Fibroblast of gingiva (primary cell): ENCODE measurements at places on chromosomes 2 and 18.
A peak's percentile ranks its signal among the peaks of the same experiment; 100 is the strongest.

DNA sequence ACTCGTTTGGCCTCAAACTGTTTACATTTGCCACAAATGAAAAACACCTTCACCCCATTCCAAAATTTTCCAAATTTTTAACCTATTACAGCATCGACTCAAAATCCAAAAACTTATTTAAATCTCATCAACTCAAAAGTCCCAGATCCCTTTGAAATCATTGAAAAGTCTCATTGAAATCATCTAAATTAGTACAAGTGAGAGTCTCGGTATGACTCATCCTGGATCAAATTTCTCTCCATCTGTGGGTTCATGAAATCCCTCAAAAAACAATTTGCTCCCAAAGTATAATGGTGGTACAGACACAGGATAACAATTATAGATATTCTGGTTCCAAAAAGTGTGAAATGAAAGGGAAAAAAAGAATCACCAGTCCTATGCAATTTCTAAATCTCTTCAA, 65.1 kb downstream of the LRP1B start:
- DNase-seq: no peak

DNA sequence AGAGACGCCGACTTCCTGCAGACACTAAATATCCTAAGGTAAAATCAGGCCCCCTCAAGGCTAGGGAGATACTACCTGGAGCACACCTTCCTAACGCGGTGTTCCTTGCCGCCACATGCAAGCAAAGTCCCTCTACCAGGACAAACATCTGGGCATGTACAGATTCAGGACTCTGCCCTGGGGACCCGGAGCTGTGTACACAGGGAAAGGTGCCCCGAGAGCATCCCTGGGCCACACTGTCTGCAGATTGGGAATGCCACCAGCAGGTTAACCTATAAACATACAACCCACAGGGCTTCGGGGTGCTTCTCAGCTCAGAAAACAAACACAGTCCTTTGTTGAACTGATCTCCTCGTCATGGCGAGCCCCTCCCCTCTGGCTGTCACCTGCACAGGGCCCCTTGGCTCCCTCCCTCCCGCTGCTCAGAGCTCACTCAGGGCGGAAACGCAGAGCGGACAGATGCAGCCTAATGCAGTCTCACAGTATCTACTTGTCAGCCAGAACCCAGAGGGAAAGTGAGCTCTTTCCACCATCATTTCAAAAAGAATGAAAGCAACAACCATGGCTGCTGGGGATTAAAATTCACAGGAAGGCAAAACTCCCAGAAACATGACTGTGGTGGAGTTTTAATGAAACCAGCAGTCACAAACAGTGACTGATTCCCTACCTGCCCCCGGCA, 218.8 kb downstream of the HDAC4 start:
- no peak for DNase-seq

- no peak for DNase-seq
These were observed 226.0 kb upstream of the CTAGE1 start for GRCh38 chr18:22643731-22644130.

GRCh38 chr2:239824046-239824694, 201.0 kb downstream of the NDUFA10 start:
- DNase-seq: no peak

DNA sequence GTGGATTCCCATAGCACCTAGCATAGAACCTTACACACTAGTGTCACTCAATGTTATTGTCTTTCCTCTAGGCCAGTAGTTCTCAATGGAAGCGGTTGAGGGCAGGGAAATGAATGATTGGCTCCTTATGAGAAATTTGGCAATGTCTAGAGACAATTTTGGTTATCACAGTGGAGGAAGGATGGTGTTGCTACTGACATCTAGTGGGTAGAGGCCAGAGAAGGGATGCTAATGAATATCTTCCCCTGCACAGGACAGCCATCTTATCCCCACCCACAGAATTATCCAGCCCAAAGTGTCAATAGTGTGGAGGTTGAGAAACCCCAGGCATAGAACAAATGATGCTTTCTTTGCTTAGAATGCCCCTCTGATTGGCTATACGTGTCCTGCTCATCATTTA, 15.8 kb downstream of the C18orf63 start:
- peak; percentile 68 for DNase-seq

DNA sequence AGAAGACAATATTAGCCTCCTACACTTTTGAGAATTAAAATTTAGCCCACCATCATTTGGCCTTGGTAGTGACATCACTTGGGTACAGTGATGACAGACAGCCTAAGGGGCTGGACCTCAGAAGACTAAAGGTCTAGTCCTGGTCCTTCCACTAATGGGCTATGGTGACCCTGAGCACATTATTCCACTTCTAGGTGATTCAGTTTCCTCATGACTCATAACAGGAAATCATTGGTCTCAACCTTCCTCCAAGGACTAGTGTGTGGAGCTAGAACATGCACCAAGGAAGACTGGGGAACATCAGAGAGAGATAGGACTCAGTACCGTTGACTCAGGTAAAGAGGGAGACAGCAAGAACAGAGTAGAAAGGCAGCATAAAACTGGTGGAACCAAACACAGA, 64.0 kb downstream of the TFCP2L1 start:
- DNase-seq: no peak

GRCh38 chr2:236170590-236171165, 2.5 kb upstream of the GBX2 start:
- DNase-seq: no peak

DNA sequence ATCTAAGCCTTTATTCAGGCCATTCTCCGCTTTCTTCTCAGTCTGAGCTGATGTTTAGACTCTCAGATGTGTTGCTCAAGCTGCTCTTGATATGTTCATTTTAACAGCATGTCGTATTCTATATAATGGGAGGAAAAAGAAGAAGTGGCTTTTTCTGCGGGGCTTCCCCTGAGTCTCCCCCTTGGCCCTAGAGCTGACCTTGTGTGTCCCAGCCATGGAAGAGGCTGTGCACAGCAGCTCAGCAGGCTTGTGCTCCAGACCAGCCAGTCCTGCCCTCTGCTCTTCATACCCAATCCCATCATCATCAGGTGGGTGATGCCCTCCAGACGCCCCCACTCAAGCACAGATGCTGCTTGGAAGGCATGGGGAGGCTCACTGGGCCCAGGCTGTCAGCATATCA, 155.1 kb upstream of the CELF4 start:
- no peak for DNase-seq

DNA sequence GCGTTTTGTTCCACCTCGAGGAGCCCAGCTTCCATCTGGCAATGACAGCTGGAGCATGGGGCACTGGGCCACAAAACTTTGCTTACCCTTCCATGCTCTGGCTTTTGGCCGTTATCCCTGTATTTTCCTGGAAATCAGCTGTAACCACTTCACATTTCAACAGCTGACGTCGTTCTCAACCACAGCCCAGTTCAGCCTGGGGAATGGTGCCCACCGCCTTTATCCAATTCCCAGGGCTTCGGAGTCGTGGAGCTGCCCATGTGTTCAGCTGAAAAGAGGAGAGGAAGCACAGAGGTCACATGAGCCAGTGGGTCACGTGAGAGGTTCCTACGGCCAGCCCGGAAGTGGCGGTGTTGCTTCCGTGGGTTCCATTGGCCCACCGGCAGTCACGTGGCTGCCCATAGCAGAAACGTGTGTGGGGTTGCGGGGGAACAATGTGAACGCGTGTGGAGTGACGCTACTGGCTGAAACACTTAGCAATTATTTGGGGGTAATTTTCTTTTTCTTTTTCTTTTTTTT, 16.7 kb upstream of the EDAR start:
- peak; percentile 64 for DNase-seq
